H54 (cell line): ENCODE measurements at places on chromosomes 5 and 9.

DNA sequence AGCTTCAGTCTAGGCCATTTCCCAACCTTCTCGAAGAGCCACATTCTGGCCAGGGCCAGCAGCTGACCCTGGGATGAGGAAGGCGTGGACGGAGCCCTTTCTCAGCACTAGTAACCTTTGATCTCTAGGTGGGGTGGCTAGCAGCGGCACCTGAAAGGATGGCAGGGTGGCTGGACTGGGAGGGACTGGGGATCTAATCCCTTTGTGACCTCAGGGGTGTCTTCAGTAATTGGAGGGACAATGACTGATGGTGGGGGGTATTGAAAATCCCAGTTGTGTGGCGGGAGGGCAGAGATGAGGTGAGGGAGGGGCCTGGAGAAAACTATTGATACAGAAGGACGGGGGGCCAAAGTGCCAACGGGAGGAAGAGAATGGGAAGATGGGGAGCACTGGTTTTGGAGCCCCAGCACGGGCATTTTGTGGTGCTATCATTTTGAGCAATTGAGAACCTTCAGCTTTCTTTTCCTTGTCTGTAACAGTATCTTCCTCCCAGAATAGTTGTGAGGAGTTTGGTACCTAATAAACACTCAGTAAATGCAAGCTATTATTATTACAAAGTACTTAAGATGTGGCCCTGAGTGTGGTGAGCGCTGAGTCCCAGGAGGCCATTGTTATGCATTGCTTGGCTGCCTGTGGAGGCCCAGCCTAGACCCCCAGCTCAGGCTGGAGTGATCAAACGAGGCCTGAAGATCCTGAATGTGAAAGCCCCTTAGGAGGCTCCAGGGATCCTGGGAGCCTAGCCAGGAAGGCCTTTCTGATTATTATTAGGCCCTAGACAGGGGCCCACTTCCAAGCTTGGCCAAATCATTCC is 37.3 kb upstream of the UBE2D2 start:
- DNase-seq = no peak

GRCh38 chr5:58759745-58760144 is 176.9 kb downstream of the RAB3C start:
- DNase-seq = no peak

DNA sequence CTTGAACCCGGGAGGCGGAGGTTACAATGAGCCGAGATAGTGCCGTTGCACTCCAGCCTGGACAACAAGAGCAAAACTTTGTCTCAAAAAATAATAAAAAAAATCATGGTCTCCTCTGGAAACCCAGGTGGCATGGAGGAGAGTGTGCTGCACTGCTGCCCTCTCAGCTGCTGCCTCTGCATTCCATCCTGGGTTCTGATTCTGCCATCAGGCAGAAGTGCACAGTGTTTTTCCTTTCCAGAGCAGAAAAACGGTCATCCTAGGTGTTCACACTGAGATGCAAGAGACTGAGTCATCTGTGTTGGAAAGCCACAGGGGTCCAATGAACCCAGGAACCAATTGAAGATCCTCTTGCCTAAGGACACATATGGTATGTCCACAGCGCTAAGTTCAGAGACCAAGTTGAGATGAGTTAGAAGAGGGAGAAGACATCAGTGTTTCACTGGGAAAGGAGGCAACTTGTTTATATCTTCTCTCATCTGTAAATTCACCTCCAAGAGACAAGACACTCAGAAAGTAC is 88.8 kb upstream of the DMRT1 start:
- DNase-seq = no peak

DNA sequence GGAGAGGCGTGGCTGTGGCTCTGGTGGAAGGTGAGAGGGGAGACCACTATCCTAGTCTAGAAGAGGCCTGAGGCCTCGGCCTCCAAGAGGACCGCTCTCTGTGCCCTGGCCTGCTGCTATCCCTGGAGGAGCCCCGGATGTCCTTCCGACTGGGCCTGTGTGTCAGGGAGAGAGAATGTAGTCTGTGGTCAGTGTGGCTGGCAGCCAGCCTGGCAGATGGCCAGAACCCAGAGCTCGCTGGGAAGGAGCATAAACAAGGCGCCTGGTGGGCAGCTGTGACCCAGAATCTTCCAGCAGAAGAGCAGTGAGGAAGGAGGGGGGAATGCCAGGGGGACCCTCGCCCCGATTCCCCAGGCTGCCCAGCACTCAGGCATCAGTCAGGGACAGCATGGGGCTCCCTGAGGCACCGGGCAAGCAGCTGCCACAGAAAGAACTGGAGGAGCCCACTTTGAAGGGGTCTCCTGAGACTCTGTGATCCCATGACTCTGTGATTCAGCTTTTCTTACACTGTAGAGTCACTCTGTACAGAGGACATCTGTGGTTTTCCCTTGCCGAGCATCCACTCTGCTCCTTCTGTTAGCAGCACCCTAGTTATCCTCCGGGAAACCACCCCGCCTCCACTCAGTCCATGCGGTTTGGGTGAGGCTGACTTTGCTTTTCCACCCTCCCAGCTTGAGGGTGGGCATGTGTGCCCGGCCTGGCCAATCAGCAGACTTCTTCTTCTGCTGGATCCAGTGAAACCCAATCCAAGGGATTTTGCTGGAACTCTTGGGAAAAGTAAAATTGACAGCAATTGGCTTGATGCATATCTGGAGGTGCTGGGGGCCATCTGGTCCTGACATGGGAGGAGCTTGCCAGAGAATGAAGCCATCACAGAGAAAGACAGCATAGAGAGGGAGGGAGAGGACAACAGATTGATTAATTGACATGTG is 46.2 kb upstream of the PWWP2A start:
- peak; percentile 75 for DNase-seq

DNA sequence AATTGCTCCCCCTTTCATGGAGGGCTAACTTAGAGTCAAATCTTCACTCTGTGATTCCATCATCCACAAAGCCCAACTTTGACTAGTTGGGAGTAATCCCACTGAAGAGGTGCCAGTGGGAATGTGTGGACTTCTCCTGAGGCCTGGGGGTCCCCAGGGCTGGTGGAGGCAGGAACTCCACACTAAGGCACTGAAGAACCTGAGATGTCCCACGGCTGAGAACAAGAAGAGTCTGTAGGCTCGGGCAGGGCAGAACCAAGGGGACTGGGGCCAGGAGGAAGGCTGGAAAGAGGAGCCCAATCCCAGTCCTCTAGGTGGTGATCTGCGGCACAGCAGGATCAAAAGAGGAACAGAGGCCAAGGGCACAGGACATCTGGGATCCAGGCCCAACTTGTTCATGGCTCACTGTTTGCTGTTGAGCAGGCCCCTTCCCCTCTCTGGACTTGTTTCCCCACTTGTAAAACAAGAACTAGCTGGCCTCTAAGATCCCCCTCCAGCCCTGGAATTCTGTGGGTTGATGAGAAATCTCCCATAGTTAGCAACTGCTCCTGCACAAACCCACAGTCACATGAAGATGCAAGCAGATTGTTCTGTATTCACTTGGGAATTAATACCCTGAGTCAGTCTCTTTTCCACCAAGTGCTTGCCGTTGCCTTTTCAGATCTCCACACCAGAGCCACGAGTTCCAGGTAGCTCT is 32.7 kb upstream of the ALDH1B1 start:
- no peak for DNase-seq

DNA sequence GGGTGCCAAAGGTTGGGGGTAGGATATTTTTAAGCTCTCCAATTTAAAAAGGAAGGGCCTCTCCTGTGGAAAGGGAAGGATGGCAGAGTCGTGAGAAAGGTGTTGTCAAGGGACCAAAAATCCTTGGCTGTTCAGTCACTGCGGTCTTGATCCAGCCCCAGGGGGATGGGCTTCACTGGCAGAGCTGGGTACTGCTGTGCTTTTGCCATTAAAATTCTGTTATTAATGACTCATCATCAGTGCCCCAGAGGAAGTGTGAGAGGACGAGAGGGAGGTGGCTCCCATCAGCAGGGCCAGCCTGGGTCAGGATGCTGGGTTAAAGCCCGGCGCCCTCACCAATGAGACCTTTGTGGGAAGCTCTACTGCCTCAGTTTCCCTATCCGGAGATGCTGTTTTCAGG is 16.7 kb downstream of the PCDH12 start:
- DNase-seq = no peak

GRCh38 chr5:119451561-119451960 is 736 bp upstream of the HSD17B4 start:
- no peak for DNase-seq

GRCh38 chr5:172793577-172794488 is 22.8 kb upstream of the DUSP1 start:
- DNase-seq = no peak

DNA sequence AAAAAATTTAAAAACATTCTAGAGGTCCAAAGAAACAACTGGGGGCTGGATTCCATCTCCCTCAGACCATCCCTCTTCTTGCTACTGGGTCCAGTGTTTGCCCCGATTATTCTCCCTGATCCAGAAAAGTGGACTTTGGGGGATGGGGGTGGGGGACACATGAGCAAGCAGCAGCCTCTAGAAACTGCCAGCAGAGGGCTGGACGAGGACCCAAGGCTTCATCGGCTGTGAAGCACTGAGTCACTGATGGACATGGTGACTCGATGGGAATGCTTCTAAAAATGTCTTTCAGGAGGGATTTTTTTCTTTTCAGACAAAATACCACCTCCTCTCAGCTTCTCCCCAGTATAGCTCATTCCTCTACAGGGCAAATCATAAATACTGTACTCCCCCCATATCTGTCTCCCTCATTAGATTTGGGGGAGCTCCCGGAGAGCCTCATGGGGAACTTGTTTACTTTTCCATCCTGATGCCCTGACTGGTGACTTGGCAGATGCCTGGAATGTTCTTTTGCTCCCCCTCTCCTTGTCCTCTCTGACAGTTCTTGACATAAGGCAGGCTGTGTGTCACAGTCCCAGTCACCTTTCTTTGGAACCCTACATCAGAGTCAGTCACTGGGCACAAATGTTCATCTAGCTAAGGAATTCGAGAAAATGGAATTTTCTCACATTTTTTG is 67.2 kb upstream of the STC2 start:
- DNase-seq = peak; percentile 23

DNA sequence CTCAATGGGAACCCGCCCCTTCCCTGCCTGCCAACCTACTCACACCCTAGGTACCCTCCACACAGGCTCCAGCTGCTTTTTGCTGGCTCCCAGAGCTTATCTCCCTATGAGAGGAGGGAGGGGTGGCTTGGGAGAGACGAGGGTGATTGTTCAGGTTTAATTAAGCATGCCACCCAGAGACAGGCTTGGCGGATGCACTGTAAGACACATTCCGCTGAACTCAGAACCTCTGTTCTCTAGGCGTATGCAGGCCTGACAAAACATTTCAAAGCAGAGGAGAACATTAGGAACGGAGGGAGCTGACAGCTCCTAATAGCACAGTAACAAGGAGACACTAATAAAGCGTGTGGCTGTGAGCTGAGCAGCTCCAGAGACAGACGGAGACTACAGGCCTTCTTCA is 80.1 kb downstream of the TRIM32 start:
- DNase-seq = no peak

GRCh38 chr5:146962801-146963355 is 84.3 kb upstream of the PPP2R2B start:
- peak; percentile 11 for DNase-seq

GRCh38 chr5:140072812-140073211 is 29.7 kb upstream of the NRG2 start:
- DNase-seq = no peak

DNA sequence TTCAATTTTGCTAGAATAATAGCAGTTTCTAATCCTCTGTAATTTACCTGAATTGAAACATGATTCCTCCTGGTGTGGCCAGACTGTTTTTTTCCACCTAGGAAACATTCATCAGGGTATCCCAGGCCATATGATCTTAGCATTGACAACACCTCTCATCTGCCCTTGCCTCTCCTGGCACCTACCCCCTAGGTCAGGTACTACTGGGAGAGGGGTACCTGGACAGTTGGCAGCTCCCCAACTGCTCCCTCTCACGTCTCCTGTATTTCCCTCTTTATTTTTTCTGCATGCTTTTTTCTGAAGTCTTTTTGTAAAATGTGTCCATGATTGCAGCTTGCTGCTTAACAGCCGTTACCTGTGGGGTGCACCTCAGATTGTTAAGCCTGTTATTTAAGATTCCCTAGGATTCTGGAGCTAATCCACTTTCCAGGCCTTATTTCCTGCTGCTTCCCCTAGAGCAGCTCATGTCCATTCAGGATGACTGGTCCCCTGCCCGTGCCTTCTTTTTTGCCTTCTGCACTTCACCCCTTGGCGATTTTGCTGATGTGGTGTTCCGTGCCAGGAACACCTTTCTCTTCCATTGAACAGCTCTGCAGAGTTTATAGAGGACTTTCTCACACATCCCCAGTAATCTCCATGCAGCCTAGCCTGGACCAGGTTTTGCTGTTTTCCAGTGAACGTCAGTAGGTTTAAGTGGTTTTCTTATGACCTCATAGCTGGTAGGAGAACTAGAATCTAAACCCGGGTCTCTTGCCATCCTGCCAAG is 33.6 kb downstream of the SNX30 start:
- peak; percentile 19 for DNase-seq

- DNase-seq = no peak
Measured at GRCh38 chr5:171050916-171051315, 189.1 kb downstream of the RANBP17 start.
